ENCODE measurements at places on chromosomes 13 and 19.

GRCh38 chr19:5285311-5285710 lies 55.3 kb downstream of the PTPRS start:
- no peak for DNase-seq

GRCh38 chr13:108263621-108264355 lies 5.7 kb upstream of the TNFSF13B start:
- no peak for DNase-seq

DNA sequence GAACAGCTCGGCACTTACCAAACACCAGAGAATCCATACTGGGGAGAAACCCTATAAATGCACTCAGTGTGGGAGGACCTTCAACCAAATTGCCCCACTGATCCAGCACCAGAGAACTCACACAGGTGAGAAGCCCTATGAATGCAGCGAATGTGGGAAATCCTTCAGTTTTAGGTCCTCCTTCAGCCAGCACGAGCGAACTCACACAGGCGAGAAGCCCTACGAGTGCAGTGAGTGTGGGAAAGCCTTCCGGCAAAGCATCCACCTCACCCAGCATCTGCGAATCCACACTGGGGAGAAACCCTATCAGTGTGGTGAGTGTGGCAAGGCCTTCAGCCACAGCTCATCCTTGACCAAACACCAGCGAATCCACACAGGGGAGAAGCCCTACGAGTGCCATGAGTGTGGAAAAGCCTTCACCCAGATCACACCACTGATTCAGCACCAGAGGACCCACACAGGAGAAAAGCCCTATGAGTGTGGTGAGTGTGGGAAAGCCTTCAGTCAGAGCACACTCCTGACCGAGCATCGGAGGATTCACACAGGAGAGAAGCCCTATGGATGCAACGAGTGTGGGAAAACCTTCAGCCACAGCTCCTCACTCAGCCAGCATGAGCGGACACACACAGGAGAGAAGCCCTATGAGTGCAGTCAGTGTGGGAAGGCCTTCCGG lies 8.3 kb downstream of the ZNF135 start:
- no peak for DNase-seq

DNA sequence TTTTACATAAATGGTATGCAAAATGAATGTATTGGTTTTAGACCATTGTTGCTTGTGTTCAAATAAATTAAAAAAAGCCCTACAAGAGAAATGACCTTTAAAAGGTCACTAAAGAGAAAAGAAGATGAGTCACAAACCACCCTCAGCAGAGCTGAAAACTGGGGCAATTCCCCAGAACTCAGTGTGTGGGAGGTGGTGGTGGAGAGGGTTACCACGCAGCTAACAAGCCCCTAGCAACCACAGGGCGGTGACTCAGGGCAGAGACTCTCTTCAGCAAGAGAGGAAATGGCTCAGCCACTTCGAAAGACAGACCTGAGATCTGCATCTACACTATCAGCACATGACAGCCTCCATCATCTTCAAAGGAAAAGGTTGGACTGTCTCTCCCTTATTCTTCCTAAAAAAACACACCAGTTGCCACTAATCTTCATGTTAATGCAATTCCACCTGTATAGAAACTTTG lies 29.4 kb upstream of the NDFIP2 start:
- DNase-seq = peak; percentile 85

DNA sequence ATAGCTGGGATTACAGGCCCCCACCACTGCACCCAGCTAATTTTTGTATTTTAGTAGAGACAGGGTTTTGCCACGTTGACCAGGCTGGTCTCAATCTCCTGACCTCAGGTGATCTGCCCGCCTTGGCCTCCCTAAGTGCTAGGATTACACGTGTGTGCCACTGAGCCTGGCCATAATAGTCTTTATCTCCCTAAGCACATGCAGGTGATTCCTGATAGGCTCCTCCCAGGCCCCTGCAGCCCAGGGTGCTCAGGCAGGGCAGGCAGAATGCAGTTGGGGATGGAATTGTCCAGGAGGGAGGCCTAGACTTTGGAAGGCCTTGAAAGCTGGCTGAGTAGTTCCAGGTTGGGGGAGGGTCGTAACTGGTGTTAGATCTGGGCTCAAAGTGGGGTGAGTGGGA lies 8.5 kb downstream of the ZNF526 start:
- no peak for DNase-seq

GRCh38 chr19:41785653-41786052 lies 10.7 kb upstream of the CEACAM3 start:
- DNase-seq = peak; percentile 46

DNA sequence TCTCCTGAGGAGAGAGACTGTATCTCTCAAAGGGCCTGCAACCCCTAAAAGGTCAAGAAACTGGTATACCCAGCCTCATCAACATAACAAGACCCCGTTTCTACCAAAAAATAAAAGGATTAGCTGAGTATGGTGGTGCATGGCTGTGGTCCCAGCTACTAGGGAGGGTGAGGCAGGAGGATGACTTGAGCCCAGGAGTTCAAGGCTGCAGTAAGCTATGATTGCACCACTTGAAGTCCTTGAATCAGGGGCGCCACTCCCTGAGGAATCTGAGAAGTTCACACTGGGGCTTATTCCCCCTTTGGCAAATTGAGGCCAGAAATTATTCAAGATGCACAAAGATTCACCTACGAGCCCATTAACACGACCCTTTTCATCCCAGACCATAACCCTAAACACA lies 83.0 kb downstream of the TSHZ3 start:
- no peak for DNase-seq

DNA sequence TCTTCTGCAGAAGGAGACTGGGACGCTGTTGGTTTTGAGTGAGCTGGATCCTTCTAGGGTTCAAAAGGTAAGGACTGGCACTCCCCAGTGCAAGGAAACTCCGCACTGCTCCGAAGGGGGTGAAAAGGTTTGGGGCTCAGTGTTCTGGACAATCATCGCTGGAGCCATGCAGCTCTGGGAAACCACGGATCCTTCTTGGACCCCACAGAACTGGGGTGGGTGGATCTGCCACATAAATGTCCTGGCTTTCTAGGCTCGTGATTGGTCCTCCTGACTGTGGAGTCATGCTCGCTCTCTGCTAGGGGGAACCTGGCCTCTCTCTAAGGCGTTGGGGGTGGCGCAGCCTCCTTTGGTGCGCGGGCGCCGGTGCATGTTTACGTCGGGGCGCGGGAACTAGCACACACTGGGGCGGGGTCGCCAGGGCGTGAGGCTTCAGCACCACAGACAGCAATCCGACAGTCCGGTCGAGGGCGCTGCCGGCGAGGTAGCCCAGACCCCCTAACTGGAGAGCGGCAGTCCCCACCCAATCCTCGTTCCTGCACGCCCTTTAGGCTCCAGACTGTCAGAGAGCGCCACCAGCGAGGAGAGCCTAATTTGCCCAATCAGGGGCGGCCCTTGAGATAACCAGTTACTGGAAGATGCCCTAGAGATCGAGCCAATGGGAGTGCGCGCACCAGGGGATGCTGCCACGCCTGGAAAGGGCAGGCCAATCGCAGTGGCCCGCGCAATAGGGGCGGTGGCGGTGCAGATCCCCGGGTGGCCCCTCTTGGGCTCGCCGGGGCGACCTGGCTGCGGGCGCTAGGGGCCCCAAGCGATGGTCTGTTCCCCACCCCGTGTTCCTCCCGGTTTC lies 913 bp upstream of the ELAVL3 start:
- DNase-seq = peak; percentile 44

DNA sequence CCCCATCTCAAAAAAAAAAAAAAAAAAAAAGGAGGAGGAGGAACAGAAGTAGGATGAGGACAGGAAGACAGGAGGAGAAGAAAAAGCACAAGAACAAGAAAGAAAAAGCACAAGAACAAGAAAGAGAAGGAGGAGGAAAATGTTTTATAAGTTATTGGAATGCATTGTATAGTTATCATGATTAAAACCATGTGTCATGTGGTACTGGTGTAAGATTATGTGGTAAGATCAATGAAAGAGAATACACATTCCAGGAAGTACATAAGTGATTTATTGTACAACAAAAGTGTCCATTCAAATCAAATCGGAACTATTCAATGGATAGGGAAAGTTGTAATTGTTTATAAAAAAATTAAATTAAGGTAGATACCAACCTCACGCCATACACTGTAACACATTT lies 167.7 kb downstream of the MZT1 start:
- no peak for DNase-seq

DNA sequence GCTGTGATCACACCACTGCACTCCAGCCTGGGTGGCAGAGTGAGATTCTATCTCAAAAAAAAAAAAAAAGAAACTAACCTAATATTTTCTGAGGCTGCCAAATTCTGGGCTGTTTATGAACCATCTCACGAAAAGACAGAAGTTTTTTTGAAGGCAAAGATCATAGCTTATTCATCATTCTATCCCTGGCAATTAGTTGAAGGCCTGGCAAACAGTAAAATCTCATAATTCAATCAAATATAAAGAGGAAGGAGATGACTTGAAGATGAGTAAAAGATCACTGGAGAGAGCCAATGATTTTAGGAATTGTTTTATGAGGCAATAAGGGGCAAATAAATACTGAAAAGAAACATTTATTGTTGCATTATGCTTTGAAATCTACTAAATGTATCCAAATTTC lies 216.5 kb downstream of the DCLK1 start:
- no peak for DNase-seq

DNA sequence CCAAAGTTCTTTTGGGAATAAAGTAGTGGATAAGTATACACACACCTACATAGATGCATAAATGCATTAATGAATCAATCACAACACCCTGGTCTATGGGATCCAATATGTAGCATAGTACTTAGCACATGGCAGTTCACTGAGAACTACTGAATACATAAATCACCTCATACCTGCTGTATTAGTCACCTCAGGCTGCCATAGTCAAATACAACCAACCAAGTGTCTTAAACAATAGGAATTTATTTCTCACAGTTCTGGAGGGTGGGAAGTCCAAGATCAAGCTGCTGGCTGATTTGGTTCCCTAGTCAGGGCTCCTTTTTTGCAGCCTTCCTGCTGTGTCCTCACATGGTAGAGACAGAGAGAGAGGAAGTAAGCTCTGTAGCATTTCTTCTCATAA lies 228.2 kb downstream of the NHLRC3 start:
- no peak for DNase-seq

- DNase-seq = no peak
Observed at GRCh38 chr13:56332671-56333070, 808.0 kb upstream of the PRR20A start.

- no peak for DNase-seq
Observed at GRCh38 chr19:50542943-50543342, 25.3 kb downstream of the LRRC4B start.

DNA sequence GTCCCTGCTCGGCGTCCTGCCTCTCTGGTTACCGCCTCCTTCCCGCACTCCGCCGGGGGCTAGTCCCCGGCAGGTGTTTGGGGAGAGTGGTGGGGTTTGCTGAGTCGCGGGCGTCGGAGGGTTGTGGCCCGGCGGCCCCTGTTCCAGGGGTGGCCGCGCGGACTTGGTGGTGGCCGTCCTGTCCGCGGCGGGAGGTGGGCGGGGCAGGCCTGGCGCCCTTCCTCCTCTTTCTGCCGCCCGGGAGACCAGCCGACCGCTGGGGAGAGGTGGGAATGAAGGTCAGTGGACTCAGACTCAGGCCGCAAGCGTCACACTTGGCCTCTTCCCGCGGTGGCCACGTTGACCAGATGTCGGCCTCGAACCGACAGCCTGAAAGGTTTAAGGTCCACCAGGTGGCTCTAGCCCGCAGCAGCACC lies 61.8 kb downstream of the ZNF723 start:
- DNase-seq = no peak

- DNase-seq = no peak
Observed at GRCh38 chr19:48113190-48113917, 2.7 kb upstream of the PLA2G4C start.

- no peak for DNase-seq
Observed at GRCh38 chr13:74629985-74630384, 495.8 kb upstream of the KLF12 start.

- no peak for DNase-seq
Observed at GRCh38 chr19:32415669-32416068, 10.1 kb downstream of the DPY19L3 start.

GRCh38 chr13:112530861-112531260 lies 57.1 kb downstream of the TUBGCP3 start:
- DNase-seq = no peak

GRCh38 chr13:33497146-33497845 lies 211.7 kb upstream of the STARD13 start:
- DNase-seq = no peak

DNA sequence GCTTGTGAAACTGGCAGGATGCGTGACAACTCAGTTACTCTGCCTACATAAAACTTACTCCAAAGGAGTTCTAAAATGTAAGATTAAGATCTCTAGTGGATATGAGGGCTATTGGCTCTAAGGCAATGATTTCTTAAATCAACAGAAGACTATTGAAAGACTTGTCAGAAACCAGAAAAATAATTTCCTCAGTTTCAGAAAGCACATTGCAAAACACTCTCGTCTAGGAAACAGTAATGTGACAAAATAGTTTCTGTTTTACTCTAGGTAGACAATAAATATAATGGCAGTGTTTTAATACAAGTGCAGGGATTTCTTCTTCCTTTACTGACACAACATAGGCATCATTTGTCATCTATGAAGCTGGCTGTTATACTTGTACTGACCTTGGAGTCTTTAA lies 230.1 kb downstream of the KCTD12 start:
- DNase-seq = no peak

GRCh38 chr19:38173291-38174041 lies 50.6 kb downstream of the DPF1 start:
- DNase-seq = no peak

DNA sequence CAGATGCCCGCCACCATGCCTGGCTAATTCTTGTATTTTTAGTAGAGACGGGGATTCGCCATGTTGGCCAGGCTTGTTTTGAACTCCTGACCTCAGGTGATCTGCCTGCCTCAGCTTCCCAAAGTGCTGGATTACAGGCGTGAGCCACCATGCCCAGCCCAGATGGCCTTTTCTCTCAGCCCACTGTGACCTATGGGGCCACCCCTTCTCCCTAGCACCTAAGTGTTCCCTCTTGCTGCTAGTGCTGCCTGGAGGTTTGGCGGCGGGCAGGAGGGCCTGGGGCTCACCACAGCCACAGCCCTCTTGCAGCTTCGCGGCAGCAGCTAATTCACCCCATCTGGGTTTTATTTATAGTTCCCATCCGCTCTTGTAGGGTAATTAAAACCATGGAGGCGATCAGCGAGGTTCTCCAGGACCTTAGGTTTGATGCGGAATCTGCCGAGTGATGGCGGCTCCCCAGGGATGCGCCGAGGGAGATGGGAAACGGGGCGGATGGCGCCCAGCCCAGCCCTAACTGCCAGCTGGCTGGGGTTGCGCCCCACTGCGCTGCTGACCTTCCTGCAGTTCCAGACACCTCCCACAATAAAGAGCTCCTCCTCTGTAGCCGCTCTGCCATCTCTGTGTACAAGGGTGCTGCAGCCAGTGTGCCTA lies 3.3 kb downstream of the REX1BD start:
- DNase-seq = no peak

- no peak for DNase-seq
Observed at GRCh38 chr19:12946731-12947496, 1.3 kb downstream of the RAD23A start.

DNA sequence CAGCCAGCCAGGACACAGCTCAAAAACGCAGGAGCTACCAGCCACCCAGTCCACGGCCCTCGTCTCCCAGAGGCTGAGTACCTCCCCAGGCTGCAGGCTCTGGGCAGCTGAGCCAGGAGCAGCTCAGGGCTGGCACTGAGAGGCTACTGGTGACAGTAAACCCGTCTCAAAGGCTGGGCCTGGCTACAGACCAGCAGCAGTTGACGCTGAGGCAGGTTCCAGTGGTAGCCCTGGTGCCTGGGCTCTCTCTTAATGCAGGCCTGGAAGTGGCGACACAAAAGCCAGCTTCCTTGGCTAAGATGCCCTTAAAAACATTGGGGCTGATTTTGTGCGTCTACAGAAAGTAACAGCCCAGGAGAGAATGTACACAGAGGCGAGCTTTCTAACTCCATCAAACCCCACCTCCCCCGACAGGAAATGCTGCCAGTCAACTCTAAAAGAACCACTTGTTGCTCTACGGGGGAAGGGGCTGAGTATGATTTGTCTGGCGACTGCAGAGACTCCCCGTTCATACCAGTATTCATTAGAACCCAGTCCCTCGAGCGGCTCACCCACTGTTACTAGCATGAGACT lies 126.3 kb downstream of the STK24 start:
- DNase-seq = no peak

Measured in T-helper 22 cell (primary cell).